A172 (cell line): ENCODE measurements at places on chromosomes 7 and 10. TPM values are rescaled to one million over a fixed set of nuclear protein-coding genes. Genes with fewer than 3 reads are reported as not detected.

Gene DUSP5
- total RNA-seq = 6.8 and 9.5 TPM in 2 replicates

Gene CPVL
- 27.5 and 30.2 TPM in 2 replicates for total RNA-seq

Gene NPSR1
- not detected in 2 replicates for total RNA-seq

Gene ACBD5
- total RNA-seq = 28.6 and 38.5 TPM in 2 replicates

Gene SPDYE9
- total RNA-seq = not detected in 2 replicates

Gene TAX1BP1
- 159 and 174 TPM in 2 replicates for total RNA-seq

Gene PNLIPRP2
- not detected in 2 replicates for total RNA-seq

Gene PIP
- not detected in 2 replicates for total RNA-seq

Gene ARMS2
- total RNA-seq = not detected in 2 replicates

Gene NXPH1
- total RNA-seq = not detected in 2 replicates

Gene IFIT2
- 2.5 and 3.5 TPM in 2 replicates for total RNA-seq

Gene SLC26A5
- not detected in 2 replicates for total RNA-seq

Gene UCN3
- not detected in 2 replicates for total RNA-seq

Gene SEMA3C
- 268 and 305 TPM in 2 replicates for total RNA-seq

Gene CAMK2B
- 1.9 and 3.1 TPM in 2 replicates for total RNA-seq

Gene SEM1
- 50.0 and 62.3 TPM in 2 replicates for total RNA-seq

Gene VPS37D
- total RNA-seq = 6.6 and 8.3 TPM in 2 replicates

Gene INA
- not detected in 2 replicates for total RNA-seq

Gene PLXDC2
- total RNA-seq = 7.0 and 21.8 TPM in 2 replicates

Gene ANKRD61
- 1.0 TPM in 1 of 2 replicates, not detected in the other for total RNA-seq

Gene MRPS24
- total RNA-seq = 230 and 294 TPM in 2 replicates

Gene CALY
- total RNA-seq = not detected in 2 replicates

Gene ZNF33B
- total RNA-seq = 9.7 and 10.4 TPM in 2 replicates

Gene ARMH3
- total RNA-seq = 6.0 and 17.7 TPM in 2 replicates

Gene TRIM50
- not detected in 2 replicates for total RNA-seq

Gene RBP3
- total RNA-seq = not detected in 2 replicates

Gene CAV1
- 177 and 219 TPM in 2 replicates for total RNA-seq

Gene ZSCAN25
- 11.7 and 12.1 TPM in 2 replicates for total RNA-seq

Gene GSTO1
- 271 and 296 TPM in 2 replicates for total RNA-seq

Gene CALCR
- 0.10 and 0.98 TPM in 2 replicates for total RNA-seq

Gene ITGB8
- 17.8 and 20.8 TPM in 2 replicates for total RNA-seq

Gene PPP1R17
- total RNA-seq = not detected in 2 replicates

Gene STK31
- total RNA-seq = 0.07 and 0.45 TPM in 2 replicates

Gene GDF2
- not detected in 2 replicates for total RNA-seq

Gene FOXI2
- not detected in 2 replicates for total RNA-seq

Gene HOXA7
- total RNA-seq = not detected in 2 replicates

Gene AKR1B15
- not detected in 2 replicates for total RNA-seq

Gene DCLRE1A
- total RNA-seq = 16.4 and 18.1 TPM in 2 replicates

Gene GJD4
- total RNA-seq = not detected in 2 replicates

Gene HOXA1
- 0.34 TPM in 1 of 2 replicates, not detected in the other for total RNA-seq
